ENCODE measurements at places on chromosomes 16 and 17. TPM values are rescaled to one million over a fixed set of nuclear protein-coding genes. Genes with fewer than 3 reads are reported as not detected.

GRCh38 chr17:79667121-79667715 lies 56.4 kb upstream of the RBFOX3 start:
- DNase-seq, result no peak

- peak; percentile 68 for DNase-seq
These were observed 7.6 kb downstream of the ADCY7 start for GRCh38 chr16:50273888-50274325.

DNA sequence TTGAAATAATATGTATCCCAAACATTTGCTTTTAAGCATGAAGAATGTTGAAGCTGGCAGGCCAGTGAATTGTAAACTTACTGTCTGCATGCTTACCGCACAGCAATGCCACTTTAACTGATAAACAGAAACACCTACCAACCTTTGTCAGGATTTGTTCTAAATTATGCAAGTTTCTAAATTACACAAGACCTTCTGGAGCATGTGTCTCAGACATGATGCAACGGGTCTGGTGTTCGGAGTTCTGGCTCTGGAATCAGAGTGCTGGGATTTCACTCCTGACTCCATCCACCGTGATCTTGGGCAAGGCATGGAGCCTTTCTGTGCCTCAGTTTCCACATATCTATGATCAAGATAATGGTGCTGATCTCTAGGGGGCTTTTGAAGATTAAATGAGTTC lies 111.2 kb downstream of the CCT6B start:
- no peak for DNase-seq

DNA sequence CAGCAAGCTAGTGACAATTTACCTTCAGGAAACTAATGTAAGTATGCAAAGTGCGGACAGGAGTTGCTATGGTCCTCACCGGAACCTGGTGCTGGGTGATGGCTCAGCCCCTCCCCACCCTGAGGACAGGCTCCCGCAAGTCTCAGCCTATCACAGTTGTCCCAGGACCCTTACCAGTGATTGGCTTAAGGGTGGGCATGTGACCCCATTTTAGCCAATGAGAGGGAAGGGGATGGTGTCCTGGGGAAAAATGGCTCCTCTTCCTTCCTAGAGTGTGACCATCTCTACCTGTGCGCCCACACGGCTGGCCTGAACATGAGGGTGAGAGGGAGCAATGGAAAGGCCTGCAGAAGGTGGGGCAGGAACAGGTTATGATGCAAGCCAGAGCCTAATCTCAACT lies 80.4 kb downstream of the C16orf78 start:
- peak; percentile 19 for DNase-seq

- no peak for DNase-seq
These were observed 200.3 kb downstream of the SEC14L1 start for GRCh38 chr17:77341069-77341541.

DNA sequence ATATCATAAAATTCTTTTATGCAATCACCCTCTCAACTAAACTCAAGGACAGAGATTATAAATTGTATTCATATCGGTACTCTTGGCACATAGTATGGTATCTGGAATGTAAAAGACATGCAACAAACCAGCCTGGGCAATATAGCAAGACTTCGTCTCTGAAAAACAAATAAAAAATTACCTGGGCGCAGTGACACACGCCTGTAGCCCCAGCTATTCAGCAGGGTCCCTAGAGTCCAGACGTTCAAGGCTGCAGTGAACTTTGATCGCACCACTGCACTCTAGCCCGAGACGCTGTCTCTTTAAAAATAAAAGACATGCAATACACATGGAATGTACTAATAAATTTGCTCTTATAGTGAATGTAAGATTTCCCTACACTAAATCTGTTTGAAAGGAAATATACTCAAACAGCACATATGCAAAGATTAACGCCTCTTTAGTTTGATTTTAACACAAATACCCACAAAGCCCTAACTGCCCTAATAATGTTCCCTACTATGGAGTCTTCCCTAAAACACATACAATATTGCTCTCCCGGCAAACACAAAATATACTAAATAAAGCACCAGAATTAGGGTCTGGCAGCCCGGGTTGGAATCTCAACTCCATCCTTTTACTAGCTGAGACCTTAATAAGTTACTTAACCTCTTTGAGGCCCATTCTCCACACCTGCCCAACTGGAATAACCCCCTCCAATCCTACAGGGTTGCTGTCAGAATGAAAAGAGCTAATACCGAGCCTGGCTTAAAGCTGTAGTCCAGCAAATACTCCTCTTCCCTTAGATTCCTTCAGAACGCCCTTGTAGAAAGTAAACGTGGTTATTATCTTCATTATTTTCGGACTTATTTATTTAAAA lies 1.2 kb downstream of the ABCA5 start:
- DNase-seq, result no peak

GRCh38 chr17:59620518-59621259 lies 994 bp downstream of the CLTC start:
- DNase-seq, result no peak

GRCh38 chr17:62178579-62178978 lies 113.5 kb upstream of the MED13 start:
- DNase-seq, result no peak

DNA sequence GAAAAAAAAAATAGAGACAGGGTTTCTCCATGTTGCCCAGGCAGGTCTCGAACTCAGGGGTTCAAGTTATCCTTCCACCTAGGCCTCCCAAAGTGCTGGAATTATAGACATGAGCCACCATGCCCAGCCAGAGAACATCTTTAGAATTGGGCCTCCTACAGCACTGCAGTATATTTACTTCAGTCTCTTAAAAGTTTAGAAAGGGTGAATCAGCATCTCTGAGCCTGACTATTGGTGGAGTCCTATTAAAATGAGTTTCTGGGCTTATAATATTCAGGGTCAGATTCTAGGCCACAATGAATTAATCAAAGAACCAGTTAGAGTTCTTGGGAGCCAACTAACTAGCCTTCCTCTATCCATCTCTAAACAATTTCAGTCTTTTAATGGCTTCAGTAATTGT lies 22.8 kb downstream of the TADA2A start:
- DNase-seq, result no peak

GRCh38 chr16:70689035-70689969 lies 3.4 kb upstream of the MTSS2 start:
- peak; percentile 84 for DNase-seq

DNA sequence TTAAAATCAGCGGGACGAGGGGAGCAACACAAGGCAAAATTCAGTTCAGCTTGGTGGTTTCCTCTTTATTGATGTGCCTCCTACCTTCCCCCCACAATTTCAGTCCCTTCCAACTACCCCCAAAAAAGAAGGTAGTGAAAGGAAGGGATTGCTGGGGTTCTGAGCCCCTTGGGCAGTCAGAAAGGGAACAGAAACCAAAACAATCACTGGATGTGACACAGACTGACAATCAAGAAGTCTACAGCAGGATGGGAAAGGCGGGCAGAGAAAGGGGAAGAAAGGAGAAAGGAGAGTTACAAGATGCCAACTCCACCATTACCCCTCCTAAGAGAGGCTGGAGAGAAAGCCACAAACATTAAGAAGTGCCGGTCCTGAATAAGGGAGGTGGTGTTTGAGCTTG lies 1.1 kb upstream of the PHF23 start:
- DNase-seq, result no peak

GRCh38 chr16:31508706-31509195 lies 560 bp upstream of the RUSF1 start:
- DNase-seq, result no peak

DNA sequence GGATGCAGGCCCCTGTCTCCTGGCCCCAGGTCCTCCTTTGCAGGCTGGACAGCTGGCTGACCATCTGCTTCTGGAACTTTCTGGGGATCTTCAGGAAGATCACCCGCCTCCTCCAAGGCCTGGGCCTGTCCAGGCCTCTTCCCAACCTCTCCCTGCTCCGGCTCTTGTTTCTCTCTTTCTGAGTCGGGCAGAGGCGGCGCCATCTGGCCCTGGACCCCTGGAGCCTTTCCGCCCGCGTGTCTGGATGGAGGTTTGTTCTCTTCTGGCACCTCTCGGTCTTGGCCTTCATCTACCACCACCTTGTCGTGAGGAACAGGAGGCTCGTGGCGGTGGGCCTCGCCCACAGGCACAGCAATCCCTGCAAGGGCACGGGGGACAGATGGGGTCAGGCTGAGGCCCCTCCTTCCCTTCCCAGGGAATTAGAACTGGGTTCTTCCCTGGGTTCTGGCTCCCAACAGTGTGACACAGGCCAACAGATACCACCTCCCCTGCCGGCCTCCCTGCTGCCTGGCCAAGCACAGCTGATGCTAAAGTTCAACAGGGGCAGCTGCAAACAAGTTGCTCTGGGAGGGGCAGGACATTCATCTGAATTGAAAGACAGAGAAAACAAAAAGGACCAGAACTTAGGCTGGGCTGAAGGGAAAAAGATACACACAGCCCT lies 13.3 kb downstream of the NDUFAF8 start:
- DNase-seq, result no peak

- DNase-seq, result no peak
These were observed 3.7 kb downstream of the TMEM98 start for GRCh38 chr17:32931686-32932085.

GRCh38 chr17:72205822-72206221 lies 85.0 kb downstream of the SOX9 start:
- DNase-seq, result no peak

GRCh38 chr16:1356061-1356900 lies 4.5 kb downstream of the GNPTG start:
- DNase-seq, result no peak

- no peak for DNase-seq
These were observed 469.5 kb upstream of the RBFOX1 start for GRCh38 chr16:6863135-6863534.

- peak; percentile 2 for DNase-seq
These were observed 23.9 kb downstream of the C17orf75 start for GRCh38 chr17:32318071-32318470.

- DNase-seq, result no peak
These were observed at the start of gene NGFR for GRCh38 chr17:49494986-49495841. NGFR (plus strand) TSS chr17:49495293; CDS start chr17:49495418, 125 bp downstream.

DNA sequence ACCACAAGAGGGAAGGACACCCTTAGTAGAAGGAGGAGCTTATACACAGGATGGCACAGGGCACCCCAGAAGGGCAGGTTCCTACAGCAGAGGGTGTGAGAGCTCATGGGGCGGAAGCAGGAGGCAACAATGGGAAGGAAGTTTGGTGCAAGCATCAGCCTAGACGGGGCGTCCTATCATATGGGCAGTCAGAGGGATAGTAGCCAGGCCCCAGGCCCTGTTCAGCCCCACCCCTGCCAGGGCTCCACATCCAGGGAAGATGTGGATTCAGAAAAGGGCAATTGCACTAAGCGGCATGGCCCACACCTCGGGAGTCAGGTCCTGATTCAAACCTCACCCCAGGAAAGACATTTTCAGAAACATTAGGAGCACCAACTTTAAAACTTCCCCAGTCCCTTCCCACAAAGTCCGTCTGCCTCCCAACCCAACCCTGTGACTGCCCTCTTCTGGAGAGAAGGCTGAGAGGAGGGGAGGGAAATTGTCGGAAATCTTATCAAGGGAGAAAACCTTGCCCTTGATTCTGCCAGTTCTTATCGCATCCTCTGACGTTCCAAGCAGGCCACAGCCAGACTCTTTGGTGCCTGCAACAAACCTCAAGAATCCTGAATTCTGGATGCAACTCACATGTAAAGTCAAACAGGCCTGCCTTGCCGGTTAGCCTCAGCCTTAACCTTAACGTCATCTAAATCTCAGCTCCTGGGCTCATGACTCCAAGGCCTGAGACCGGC lies 198.8 kb upstream of the CDH5 start:
- no peak for DNase-seq

- DNase-seq, result no peak
These were observed at the start of the genes ABI3 and GNGT2 for GRCh38 chr17:49210158-49211029. ABI3 (plus strand) TSS chr17:49210707; CDS start chr17:49210725, 18 bp downstream. GNGT2 (minus strand) TSS chr17:49210574; CDS start chr17:49207422, 3,152 bp downstream.

DNA sequence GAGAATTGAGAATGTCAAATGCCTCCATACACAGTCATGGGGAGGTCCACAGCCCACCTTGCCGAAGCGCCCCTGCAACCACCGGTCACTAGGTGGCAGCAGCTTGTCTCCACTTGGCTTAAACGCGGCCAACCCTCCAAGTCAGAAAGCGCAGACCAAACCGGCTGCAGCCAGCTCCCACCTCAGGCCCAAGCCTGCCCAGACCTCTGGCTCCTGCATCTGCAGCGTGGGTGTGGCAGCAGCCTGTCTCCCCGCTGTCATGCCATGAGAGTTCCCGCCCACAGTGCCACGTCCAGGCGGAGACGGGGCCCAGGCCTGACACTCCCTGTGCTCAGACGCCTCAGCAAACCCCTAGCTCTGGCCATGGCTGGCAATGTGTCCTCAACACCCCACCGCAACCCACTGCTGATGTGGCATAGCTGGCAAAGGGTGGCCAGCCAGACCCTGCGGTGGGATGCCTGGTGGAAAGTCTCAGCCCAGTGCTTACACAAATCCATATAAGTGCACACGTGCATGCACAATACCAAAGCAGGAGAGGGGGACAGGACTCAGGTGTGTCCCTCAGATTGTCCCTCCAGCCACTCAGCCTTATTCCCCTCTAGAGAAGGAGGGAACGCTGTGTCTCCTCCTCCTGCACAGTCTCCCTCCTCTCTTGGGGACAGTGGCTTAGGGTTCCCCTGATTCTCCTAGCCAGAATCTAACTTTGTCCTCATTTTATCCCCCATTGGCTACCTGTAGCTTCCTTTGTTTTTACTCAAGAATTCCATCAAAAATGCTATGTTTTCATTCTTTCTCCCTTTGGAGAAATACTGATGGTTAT lies 10.9 kb downstream of the COPZ2 start:
- DNase-seq, result peak; percentile 98

DNA sequence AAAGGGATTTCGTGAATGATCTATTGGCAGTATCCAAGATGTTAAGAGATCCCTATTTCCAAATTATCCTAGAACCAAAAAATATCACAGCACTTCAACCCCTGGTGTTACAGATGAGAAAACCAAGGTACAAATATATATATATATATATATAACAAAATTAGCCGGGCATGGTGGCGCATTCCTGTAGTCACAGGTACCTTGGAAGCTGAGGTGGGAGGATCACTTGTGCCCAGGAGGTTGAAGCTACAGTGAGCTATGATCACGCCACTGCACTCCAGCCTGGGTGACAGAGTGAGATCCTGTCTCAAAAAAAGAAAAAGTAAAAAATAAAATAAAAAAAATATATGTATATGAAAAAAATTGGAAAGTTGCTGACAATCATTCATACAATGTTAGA lies 637 bp upstream of the CLN3 start:
- DNase-seq, result no peak

- DNase-seq, result no peak
These were observed 47.4 kb downstream of the CYB561 start for GRCh38 chr17:63398680-63399079.

- no peak for DNase-seq
These were observed 17.1 kb downstream of the TMIGD1 start for GRCh38 chr17:30316736-30317135.

- DNase-seq, result peak; percentile 77
These were observed 83.7 kb upstream of the ZNF750 start for GRCh38 chr17:82923366-82924113.

The RHBDF1 gene
- 52.4 TPM for total RNA-seq

The EIF1 gene
- 990 TPM for total RNA-seq

The SARM1 gene
- 23.0 TPM for total RNA-seq

The CACNG1 gene
- total RNA-seq, result not detected

The VTN gene
- 0.31 TPM for total RNA-seq

The SYNRG gene
- total RNA-seq, result 35.6 TPM

The METRNL gene
- 63.8 TPM for total RNA-seq

The MARVELD3 gene
- total RNA-seq, result 2.1 TPM

The SOX9 gene
- total RNA-seq, result 9.5 TPM

The PIK3R5 gene
- total RNA-seq, result not detected

The MYADML2 gene
- total RNA-seq, result not detected

The IL34 gene
- 25.0 TPM for total RNA-seq

Measured in chondrocyte (in vitro differentiated cells).